ENCODE measurements at places on chromosomes 2 and 18.

DNA sequence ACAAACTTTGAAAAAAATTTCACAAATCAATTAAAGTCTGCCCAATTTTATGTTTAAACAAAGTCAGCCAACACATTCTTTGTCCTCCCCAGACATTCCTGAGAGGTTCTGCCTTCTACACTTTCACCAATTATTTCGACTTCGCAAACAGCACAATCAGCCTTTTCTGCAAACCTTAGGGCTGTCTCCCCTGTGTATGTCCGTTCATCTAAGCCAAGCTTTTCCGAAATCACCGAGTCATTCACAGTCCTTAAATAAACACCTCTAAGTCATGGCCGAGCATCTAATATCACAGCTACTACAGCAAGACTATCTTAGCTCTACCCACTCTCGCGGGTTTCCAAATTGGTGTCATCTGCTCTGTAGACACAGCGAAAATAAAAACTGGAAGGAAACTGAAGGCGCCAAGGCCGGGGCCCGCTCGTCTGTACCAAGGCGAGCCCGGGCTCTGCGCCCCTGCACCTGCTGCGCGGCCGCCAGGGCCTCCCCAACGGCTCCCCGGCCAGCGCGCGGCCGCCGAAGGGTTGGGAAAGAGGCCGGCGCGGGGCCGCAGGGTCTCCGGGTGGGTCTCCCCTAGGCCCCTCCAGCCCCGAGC is 730 bp downstream of the ODC1 start:
- DNase-seq = peak; percentile 36

DNA sequence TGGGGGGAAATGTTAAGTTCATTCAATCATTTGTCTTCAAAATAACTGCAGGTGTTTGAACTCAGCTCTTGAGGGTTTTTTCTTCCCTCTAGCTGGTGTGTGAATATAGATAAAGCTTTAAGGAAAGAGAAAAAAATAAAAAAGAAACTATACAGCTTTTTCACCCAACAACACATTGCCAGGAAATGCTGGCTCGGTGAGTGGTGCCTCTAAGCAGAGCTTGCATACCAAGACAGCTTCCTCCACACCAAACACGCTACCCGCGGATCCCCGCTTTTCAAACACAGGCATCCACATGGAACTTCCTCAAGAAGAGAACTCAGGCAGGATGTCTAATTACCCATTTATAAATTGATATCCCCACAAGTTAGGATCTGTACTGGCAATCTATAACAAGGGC is 69.8 kb upstream of the TANK start:
- peak; percentile 16 for DNase-seq

GRCh38 chr18:39313992-39314391 is 1748.4 kb upstream of the CELF4 start:
- DNase-seq = no peak

DNA sequence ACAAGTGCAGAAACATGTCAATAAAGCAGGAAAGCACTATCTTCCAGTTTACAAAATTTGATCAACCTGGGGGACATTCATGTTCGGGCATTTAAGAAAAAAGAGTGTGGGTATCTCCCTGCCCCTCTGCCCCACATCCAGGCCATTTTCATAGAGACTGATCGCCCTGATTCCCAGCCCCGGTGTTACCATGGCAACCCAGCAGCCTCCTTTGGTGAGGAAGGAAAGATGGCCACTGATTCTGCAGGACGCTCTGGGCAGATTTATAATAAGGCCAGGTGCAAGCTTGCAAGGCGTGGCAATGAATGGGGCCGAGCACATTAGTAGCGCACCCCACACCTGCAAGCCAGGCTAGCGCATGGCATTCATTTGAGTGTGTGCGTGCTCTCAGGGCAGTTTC is 36.7 kb upstream of the ARL4C start:
- DNase-seq = no peak

DNA sequence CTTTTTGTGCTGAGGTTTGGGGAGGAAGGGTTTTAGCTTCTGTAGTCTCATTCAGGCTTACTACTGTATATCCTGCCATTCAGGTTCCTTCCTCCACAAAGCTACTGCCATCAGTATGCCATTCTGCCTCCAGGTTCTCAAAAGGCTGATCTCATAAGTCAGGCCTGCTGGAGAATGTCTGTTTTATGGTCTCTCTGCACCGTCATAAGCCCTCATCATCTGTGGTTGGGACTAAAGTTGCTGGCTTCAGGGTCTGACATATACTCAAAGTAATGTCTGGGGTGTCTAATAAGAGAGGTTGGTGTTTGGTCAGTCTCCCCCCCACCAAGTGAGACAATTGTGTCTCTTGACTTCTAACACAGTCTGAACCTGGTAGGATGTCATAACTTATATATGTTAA is 36.2 kb upstream of the CCBE1 start:
- DNase-seq = no peak

DNA sequence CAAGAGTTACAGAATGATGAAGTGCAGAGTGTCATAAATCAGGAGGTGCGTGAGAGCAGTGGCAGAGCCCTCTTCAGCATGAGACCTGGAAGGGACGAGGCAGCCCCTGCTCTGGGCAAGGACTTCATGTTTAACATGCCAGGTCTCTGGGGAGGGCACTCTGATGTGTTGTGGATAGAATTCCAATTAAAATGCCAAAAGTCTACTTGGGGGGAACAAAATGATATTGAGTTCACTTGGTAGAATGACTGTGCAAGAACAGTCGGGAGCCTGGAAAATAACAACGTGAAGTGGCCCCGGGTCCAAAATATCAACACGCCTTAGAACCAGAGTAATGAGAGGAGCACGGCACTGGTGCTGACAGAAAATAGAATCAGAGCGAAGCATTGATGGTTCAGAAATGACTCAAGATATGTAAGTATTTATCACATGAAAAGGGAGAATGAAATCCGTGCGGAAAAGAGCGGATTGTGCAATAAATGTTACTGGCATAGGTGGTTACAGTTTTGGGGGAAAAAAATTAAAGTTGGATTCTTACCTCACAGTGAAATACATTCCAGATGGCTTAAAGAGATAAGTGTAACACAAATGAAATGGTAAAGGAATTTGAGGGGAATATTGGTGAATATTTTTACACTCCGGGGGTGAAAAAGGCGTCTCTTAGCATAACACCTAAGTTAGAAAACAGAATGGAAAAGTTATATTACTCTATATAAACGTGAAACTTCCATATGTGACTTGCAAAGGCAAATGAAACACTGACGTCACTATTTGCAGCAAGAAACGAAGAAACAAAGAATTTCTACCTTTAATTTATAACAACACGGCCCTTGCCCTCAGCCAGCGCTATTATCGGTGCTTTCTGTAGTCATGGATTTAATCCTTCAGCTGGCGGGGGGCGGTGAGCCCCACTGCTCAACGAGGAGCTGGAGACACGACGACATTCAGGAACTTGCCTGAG is 159.4 kb upstream of the TWIST2 start:
- DNase-seq = no peak

GRCh38 chr2:108935271-108935741 is 53.7 kb downstream of the EDAR start:
- no peak for DNase-seq

DNA sequence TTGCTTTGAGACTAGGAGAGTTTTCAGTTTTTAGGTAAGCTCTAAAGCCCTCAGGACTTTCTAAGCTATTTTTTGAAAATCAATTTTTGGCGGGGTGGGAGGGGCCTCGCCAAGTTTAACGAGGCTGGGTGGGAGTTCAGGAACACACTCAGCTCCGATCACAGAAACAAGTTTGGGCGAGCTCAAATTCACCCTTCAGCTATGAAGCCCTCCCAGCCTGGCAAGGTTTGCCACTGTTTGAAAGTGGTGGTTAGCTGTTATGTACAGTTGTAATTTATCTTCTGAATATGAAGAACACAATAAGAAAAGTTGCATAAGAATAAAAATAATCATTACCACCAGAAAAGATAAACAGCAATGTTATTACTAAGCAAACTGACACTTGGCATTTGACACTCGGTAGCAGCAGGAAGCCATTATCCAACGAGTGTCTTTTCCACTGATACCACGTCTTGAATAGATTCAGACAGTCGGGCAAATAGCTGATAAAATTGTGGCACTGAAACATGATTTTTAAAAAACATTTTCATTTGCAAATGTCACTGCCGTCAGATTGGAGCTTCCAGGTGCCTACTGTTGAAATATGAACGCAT is 59.8 kb downstream of the KCTD1 start:
- DNase-seq = no peak

DNA sequence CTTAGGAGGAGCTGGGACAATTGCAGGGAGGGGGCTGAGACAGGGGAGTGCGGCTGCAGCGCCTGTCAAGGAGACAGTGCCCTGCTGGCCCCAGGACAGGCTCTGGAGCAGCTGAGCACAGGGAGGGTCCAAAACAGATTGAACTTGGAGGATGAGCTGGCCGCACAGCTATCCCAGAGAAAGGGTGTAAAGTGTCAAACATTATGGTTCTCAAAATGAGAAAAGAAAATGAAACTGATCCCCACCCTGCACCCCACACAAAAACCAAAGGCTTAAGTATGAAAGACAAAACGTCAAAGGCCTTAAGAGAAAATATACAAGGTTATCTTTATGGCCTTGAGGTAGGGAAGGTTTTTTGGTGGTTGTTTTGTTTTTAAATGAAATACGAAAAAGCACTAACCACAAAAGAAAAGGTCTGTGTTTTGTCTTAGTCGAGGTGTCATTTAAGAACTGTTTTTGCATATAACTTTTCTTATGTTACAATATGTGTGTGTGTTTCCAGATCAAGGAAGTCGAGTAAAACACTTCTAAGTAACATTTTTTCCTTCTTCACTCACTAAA is 111.8 kb downstream of the HDAC4 start:
- DNase-seq = no peak

GRCh38 chr2:215918901-215919599 is 94.3 kb downstream of the MREG start:
- DNase-seq = no peak

GRCh38 chr2:228649876-228650275 is 468.4 kb upstream of the SPHKAP start:
- no peak for DNase-seq

GRCh38 chr2:54164106-54164505 is 48.7 kb downstream of the ACYP2 start:
- no peak for DNase-seq

DNA sequence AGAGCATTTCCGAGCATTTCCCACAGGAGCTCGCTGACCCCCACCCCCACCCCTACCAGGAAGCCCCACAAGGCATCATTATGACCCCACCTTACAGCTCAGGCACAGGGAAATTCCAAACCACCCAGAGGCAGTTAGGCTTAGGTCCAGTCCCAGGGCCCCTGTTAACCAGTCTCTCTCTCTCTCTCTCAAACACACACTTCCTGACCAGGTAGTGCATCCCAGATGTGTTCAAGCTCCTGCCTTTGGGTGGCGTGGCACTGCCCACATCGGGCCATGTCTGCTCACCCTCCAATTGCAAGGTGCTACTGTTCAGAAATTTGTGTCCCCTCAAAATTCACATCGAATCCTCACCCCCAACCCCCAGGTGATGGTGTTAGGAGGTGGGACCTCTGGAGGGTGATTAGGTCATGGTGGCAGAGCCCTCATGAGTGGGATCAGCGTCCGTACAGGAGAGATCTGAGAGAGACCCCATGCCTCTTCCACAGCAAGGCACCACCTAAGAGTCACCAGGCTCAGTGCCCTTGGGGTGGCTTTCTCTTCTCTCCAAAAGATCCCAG is 8.8 kb downstream of the COPS9 start:
- no peak for DNase-seq

- no peak for DNase-seq
Observed at GRCh38 chr2:200778038-200778437, 33.7 kb upstream of the BZW1 start.

- DNase-seq = no peak
Observed at GRCh38 chr18:12283666-12284065, 24.4 kb upstream of the TUBB6 start.

- no peak for DNase-seq
Observed at GRCh38 chr18:45662468-45662867, 47.2 kb downstream of the SLC14A2 start.

DNA sequence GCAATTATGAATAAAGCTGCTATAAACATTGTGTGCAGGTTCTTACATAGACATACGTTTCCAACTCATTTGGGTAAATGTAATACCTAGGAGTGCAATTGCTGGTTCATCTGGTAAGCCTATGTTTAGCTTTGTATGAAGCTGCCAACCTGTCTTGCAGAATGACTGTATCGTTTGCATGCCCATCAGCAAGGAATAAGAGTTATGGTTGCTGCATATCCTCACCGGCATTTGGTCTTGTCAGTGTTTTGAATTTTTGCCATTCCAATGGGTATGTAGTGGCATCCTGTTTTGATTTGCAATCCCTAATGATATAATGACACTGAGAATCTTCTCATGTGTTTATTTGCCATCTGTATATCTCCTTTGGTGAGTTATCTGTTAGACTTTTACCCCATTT is 20.7 kb downstream of the CCDC150 start:
- DNase-seq = no peak

DNA sequence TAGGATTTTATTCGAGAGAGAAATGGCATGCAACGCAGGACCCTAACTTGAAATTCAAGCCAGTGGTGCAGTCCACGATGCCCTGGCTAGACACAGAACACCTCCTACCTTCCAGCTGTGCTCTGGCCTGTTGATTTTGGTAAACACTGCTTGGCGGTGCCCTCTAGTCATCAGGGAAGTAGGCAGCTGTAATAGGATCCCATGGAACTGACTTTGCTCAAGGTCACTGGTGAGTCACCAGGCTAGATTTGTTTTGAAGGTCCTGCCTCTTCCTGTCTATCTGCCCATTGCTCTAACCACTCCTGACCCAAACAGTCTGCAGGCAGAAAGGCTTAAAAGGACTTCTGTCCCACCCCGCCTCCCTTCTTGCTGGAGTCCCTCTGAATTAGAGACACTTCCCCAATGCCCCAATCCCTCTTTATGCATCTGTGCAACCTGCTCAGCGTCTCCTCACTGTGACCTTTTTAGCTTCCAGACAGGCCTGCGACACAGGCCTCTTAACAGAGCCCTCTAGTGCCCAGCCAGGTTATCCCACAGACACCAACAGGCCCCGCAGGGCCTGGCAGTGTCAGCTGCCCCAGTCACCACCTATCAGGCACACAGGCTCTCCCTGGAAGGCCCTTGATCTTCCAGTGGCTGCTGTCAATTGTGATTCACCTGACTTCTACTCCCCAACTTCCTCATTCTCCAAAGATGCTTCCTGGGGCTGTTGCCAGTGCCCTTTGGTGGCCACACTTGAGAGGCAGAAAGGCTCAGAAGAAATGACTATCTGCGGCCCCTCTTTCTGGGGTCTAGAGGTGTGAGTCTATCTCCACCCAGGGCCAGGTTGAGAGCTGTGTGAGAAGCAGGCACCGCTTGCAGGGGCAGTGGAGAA is 5.2 kb downstream of the TMEM127 start:
- DNase-seq = peak; percentile 3

- DNase-seq = no peak
Observed at GRCh38 chr2:191045141-191045540, 31.2 kb upstream of the STAT1 start.

- no peak for DNase-seq
Observed at GRCh38 chr18:29156531-29156930, 979.6 kb upstream of the CDH2 start.

GRCh38 chr18:50879302-50880118 is 592 bp downstream of the ME2 start:
- peak; percentile 15 for DNase-seq

Measured in activated CD4-positive, alpha-beta T cell treated with anti-CD3 and anti-CD28 coated beads, Interleukin-2, amount 50 U/mL, for 4 hours (primary cell).